H7 (cell line): ENCODE measurements at places on chromosomes 5 and 9. TPM values are rescaled to one million over a fixed set of nuclear protein-coding genes. Genes with fewer than 3 reads are reported as not detected.

The PRDM9 gene
- 0.41 TPM in 1 of 2 replicates, not detected in the other for total RNA-seq

The VDAC1 gene
- 368 and 419 TPM in 2 replicates for total RNA-seq

The RASEF gene
- 1.2 TPM in 2 replicates for total RNA-seq

The WDR41 gene
- 53.1 and 64.9 TPM in 2 replicates for total RNA-seq

The MCTP1 gene
- 0.41 and 1.0 TPM in 2 replicates for total RNA-seq

The FGF1 gene
- total RNA-seq: 0.24 and 2.9 TPM in 2 replicates

The MEGF10 gene
- total RNA-seq: 12.4 and 18.6 TPM in 2 replicates

The GDA gene
- 3.1 and 3.3 TPM in 2 replicates for total RNA-seq

The STING1 gene
- 0.15 and 0.21 TPM in 2 replicates for total RNA-seq

The PHF24 gene
- 0.37 and 0.42 TPM in 2 replicates for total RNA-seq

GRCh38 chr5:3778000-3778550, 182.4 kb downstream of the IRX1 start:
- DNase-seq: no peak

GRCh38 chr5:13108265-13108664, 836.2 kb downstream of the DNAH5 start:
- DNase-seq: no peak

- no peak for DNase-seq
These were observed 272.9 kb downstream of the PDE4D start for GRCh38 chr5:59620535-59621212.

- DNase-seq: peak; percentile 80
These were observed at the start of gene SLC27A6 for GRCh38 chr5:128965011-128965637. SLC27A6 (plus strand) TSS chr5:128965488; CDS start chr5:128966138, 650 bp downstream.

DNA sequence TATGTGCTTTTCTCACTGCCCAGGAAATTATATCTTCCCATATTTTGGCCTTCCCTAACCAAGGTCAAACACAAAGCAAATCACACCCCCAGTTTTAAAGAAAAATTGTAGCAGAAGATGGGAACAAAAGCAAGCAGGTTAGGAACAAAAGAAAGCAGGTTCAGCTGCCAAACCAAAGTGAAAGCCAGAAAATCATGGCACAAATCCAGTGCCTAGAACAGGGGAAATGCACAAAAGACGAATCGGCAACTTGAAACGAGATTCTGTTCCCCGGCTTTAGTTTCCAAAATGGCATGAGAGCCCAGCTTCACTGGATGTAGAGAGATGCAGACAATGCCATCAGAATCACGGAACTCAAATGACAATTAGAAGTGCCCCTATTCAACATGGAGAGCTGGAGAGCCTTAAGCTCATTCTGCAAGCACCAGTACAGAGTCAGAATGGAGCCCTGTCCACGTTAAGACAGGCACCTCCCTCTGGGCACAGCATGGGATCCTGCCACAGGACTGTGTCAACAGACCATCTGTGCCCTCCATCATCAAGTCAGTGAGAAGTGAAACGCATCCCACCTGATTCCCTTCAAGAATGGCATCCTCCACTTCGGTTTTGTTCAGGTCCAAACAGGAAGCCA, 13.8 kb downstream of the DNAH5 start:
- no peak for DNase-seq

GRCh38 chr9:130036099-130036498, 6.9 kb downstream of the FNBP1 start:
- DNase-seq: no peak

DNA sequence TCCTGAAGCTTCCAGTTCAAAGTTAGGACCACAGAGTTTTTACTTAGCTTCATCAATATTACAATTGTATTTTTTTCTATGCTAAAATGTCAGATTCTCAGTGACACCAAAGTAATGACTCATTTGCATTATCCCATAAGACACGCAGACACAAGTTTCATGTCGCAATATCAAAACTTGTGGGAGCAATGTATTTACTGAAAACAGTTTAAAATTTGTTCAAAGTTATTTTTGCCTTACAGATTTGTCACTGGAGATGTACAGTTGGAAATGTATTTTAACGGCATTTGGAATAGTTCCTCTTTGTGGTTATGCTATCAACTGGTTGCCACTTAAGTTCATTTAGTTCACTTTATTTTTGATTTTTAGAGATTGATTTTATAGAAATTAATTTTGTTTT, 36.2 kb upstream of the DAP start:
- DNase-seq: no peak

GRCh38 chr5:153372425-153373129, 117.9 kb upstream of the GRIA1 start:
- DNase-seq: no peak

DNA sequence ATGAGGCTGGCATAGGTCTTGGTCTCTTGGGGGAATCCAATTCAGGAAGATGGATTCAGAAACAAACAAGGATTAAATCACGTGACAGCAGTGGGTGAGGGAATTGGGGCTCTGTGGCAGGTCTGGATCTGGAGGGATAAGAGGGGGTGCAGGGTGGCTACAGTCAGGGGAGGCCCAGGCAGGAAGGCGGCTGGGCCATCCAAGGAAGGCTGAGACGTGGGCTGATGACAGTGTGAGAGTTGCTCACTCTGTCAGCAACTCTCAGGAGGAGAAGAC, 65.8 kb upstream of the COL5A1 start:
- DNase-seq: no peak

DNA sequence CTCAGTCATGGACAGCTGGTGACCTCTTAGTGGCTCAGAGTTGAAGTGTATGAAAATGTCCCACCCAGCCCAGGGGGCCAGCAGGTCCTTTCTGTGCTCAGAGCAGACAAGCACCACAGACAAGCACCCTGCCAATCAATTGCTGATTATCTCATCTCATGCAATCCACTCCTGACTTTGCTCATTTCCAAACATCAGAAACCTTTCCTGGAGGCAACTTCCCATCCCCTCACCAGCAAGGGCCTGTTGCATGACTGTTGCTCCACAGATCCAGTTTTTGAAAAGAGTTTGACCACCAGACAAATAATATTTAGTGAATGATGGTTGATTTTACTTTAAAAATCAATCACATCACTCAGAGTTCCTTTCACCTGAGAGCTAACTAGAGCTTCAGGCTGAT, 397.3 kb upstream of the KLF4 start:
- DNase-seq: no peak

- DNase-seq: peak; percentile 93
These were observed at the start of gene ISOC1 for GRCh38 chr5:129094087-129094923. ISOC1 (plus strand) TSS chr5:129094749; CDS start chr5:129094767, 18 bp downstream.

DNA sequence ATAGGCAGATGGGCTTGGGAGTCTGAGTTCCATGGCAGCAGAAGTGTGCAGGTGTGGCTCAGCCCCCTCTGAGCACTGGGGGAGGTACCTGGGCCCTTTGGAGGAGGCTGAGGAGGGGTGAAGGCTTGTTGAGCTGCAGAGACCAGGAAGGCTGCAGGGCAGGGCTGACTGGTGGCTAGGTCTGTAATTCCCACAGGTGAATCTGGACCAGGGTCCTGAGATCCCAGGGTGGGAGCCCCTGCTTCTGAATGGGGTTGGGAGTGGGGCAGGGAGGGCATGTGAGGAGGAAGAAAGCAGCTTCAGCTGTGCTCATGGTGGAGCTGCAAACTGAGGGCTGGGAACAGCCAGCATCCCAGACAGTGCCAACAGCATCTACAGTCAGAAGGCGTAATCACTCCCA, 111.1 kb downstream of the CACNA1B start:
- DNase-seq: no peak

DNA sequence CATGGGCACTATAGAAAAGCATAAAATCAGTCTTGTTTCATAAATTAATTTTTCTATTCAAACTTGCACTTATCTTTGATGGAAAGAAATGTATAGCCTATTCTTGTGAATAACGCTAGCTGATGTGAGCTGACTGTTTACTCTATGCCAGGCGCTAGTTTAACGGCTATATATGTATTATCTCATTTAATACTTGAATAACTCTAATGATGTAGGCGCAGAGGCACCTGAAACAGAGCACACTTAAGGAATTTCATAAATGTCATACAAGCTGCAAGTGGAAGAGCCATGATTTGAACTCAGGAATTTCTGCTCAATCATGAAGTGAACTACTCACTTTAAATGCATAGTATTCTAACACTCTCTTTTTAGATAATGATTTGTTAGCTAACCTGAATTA, 551.8 kb downstream of the PDE4D start:
- no peak for DNase-seq

DNA sequence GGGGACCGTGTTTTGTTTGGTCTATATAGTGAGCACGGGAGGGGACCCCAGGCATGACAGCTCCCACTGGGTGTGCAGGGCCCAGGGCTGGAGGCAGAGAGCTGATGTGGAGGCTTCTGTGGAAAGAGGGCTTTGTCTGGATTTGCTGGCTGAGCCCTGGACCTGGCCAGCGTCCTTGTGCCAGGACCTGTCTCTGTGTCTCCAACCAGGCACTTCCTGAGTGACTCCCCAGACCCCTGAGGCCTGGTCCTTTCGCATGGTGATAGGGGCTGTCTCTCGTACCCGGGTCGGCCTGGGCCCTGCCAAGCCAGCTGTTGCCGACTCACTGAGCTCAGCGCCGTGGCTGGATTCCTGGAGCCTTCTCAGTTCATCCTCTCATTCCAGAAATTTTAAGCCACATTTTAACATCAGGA, 77.6 kb downstream of the ADAMTS2 start:
- DNase-seq: no peak

- DNase-seq: no peak
These were observed 2.0 kb downstream of the SPINK7 start for GRCh38 chr5:148314187-148314586.

DNA sequence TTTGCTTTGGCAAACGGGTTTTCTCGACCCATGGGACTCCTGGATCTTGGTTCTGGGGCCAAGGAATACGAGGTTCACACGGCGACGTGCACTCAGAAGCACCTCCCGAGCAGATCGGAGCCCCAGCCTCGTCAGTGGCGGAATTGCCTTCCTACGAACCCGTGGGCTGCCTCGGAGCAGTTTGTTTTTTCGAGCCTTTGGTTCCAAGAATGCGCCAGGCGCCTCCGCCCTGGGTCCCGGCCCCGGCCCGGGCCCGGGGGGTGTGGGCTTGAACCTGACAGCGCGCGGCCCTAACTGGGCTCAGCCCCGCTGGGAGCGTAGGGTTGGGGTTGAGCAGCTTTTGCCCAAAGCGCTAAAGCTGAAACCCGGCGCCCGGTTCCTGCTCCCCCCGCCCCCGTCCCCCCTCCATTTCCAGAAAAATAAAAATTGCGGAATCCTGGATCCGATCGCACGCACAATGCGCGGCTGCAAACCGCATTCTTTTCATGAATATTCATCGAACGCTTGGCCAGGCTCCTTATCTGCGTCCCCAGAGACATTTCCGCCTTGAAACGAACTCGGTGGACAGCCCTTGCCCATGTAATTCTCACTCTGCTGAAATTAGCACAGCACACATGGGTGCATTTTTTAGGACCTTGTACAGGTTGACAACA, 1.0 kb downstream of the BASP1 start:
- DNase-seq: peak; percentile 70

DNA sequence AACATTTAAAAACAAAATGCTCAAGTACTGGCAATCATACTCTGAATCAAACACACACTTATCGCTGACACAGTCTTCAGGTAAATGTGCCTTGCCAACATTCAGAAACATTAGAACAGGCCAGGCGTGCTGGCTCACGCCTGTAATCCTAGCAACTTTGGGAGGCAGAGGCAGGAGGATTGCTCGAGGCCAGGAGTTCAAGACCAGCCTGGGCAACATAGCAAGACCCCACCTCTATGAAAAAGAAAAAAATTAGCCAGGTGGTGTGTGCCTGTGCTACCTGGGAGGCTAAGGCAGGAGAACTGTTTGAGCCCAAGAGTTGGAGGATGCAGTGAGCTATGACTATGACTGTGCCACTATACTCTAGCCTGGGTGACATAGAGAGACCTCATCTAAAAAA, 20.6 kb downstream of the DROSHA start:
- no peak for DNase-seq

DNA sequence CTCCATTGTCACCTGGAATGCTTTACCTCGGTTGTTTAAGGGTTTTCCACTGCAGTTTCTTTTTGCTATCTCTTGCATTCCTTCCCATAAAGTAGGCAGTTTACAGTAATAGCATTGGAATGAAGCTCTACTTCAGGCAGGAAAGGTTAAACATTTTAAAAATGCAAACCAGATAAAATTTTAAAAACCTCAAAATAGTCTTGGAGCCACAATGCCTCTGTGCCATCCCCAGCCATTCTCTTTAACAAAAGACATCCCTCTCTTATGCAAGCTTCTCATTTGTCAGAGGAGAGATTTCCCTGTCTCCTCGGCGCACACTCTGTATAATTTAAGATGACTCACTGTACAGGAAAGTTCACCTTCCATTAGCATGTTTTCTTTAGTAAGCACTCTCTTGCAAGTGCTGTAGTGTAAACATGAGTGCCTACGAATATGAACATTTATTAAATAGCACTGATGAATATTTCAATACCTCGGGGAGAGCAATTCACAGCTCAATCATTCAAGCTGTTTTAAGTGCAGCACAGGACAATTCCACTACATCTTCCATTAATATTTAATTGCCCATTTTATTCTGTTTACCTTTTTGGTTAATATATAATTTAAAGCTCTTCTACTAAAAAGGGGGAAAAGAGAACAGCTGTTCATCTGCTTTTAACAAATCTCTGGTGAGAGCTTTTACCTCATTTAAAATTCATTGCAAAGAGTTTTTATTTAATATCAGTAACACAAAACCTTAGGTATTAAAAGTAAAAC, 343.6 kb downstream of the SPATA31D1 start:
- DNase-seq: no peak

DNA sequence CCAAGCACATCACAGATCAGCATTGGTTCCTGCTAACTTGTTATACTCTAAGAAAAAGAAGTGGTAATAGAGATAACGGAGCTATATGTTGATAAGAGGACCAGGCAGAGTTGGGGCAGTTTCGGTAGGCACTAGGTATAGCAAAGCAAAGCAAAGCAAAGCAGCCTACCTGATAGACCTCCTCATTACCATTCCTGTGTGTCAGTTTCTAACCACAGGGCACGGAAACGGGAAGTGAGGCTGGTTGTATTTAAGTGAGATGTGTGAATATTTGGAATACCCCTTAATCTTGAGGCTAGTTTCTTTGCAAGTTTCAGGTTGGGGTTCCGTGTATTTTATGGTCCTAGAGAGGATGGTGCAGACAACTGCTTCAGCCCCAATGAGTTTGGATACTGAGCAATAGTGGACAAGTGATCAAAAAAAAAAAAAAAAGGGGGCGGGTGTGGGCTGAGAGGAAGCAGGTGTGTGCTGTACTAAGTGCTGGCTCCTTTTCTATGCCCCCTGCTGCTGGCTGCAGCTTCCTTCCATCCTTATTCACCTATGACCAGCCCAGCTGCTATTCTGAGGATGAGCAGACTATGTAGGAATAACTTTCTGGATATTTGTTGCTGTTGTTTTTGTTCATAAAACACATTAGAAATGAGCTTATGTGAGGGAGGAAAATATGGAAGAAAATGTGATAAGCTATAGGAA, 183.3 kb downstream of the SH3GL2 start:
- DNase-seq: no peak

- DNase-seq: no peak
These were observed 2.0 kb upstream of the ROPN1L start for GRCh38 chr5:10439692-10440091.
